ENCODE measurements at places on chromosomes 3 and 15.

GRCh38 chr3:30495172-30496065 is 111.0 kb upstream of the TGFBR2 start:
- no peak for DNase-seq

DNA sequence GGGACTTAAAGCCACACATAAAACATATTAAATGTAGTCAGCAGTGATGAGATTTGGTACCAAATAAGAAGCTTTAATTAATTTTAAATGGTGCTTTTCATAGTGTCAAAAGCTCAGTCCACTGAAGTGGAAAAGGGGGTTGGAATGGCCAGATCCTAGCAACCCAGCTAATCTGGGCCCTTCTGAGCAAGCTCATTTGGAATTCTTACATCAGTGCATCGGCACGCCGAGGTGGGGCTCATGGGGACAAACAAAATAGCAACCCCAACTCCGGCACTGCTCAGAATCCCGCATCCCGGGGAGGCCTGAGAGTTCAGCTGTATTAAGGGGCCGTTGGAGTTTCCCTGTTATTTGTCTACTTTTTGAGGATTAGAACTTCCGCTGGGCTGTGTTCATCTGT is 526.4 kb downstream of the SOX2 start:
- DNase-seq: peak; percentile 16

GRCh38 chr3:103554451-103554850 is 1119.6 kb downstream of the ZPLD1 start:
- no peak for DNase-seq

DNA sequence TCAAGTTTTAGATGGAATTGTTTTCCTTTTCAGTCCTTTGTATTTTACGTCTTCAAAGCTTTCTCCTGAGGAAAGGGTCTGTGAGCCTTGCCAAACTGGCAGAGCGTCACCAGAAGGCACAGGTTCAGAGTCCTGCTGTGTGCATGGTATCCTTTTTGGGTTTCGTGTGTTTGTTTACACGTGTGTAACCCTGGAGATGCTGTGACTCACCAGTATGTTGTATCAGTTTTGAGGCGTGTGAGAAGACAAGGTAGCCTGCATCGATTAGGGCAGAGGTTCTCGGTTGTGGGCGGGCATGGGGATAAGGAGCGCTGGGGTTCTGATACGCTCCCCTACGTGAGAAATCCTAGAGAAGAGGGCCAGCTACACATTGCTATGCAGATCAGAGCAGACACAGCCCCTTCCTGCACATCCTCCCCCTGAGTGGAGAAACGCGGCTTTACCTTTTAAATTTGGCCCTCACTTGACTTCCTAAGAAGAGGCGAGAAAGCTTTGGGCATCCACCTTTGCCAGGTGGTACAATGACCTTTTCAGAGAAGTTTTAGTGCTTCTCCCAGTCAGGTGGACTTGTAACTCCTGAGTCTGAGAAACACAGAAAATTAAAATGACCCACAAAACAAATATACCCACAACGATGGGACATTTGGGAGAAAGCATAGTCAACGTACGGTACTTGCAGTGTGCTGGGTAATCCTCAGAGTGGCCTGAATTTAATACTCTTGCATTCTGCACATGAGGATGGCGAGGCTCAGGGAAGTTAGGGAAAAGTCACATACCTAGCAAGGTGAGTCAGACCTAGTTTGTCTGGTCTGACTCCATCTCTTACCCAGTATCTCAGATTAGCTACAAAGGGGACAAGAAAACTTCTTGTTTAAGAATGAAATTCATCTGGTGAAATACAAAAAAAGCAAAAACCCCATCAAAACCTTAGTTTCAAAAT is 38.1 kb downstream of the TRAK1 start:
- DNase-seq: no peak

DNA sequence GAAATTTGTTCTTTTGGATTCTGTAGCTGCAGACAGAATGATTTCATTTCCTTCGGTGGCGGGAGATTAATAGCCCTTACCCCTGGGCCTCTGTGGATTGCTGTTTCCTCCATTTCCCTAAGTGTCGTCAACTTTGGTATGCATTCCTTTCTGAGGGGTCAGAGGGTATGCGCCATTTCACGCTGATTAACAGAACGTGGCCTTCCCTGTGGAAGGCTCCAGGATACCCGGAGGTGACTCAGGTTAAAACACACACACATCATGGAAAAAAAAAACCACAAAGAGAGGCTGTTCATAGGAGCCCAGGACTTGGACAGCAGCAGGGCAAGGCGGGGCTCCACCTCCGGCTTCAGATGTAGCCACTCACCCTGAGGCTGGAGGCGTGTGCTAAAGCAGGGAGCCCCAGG is 51.9 kb downstream of the EPHB1 start:
- DNase-seq: no peak

GRCh38 chr3:131386429-131387165 is 5.0 kb downstream of the NUDT16 start:
- DNase-seq: peak; percentile 28

DNA sequence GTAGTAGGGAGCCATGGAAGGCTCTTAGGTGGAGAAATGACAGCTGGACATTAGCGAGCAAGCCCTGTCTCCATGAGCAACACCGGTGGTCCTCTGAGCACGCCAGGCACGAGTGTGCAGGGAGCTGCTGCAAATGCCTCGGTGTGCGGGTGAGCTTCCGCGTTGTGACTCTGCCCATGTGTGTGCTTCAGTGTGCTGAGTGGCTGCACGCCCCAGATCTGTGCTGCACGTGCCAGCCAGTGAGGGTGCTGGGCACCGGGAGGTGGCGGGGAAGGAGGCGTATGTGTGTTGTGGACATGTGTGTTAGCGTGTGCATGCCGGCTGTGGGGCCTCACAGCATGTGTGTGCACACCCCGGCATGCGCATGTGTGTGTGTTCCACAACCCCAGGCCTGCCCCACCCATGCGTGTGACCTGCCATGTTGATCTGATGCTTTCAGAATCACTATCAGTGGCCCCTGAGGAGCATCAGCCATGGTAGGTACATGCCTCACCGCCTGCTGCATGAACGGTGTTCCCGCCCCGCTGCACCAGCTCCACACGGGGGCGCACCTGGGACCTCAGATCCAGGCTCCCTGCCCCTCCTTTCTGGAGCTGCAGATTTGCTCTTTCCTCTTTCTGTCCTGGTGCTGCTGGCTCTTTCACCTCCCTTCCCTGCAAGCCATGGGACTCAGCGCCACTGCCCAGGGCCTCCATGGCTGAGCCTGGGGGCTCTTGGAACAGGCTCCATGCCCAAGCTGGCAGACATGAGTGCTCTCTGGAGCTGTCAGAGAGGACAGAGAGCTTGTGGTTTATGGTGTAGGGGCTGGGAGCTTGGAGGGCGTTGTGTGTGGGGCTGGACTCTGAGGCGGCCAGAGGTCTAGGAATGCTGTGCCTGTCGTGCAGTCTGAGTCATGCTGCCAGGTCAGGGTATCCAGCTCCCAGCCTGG is 169.4 kb downstream of the TBC1D2B start:
- peak; percentile 61 for DNase-seq
